ENCODE measurements at places on chromosomes 2 and 18.

DNA sequence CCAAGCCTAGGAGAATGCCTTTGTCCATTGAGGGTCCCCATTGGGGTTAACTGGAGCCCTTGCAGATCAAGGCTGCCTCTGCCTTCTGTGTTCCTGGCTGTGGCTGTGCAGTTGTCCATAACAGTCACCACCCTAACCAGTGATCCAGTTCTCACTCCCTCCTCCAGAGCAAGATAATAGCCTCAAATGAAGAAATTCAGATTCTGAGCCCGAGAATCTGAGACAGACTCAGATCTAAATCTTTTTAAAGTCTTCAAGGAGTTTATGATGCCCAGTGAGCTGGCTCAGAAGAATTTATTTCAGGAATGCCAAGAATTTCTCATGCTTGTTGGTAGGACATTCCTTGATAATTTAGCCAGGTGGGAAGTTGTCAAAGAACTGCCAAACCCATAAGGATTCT lies 44.3 kb upstream of the RAB6C start:
- no peak for DNase-seq

DNA sequence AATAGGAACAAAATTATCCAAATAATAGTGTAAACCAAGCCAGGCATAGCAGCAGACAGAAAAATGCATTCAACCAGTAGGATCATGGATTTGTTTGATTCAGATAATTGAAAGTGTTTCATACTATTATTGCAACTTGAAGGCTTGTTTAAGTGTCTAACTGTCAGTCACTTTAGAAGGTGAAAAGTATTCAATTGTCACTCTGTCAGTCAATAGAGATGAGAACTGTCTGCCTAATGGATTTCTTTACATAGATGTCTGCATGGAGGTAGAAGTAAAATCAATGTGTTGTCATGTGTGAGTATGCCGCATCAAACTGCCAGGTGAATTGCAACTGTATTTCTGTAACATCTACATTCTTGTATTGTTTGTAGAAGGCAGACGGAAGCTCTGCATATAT lies 65.0 kb downstream of the ZNF407 start:
- no peak for DNase-seq

DNA sequence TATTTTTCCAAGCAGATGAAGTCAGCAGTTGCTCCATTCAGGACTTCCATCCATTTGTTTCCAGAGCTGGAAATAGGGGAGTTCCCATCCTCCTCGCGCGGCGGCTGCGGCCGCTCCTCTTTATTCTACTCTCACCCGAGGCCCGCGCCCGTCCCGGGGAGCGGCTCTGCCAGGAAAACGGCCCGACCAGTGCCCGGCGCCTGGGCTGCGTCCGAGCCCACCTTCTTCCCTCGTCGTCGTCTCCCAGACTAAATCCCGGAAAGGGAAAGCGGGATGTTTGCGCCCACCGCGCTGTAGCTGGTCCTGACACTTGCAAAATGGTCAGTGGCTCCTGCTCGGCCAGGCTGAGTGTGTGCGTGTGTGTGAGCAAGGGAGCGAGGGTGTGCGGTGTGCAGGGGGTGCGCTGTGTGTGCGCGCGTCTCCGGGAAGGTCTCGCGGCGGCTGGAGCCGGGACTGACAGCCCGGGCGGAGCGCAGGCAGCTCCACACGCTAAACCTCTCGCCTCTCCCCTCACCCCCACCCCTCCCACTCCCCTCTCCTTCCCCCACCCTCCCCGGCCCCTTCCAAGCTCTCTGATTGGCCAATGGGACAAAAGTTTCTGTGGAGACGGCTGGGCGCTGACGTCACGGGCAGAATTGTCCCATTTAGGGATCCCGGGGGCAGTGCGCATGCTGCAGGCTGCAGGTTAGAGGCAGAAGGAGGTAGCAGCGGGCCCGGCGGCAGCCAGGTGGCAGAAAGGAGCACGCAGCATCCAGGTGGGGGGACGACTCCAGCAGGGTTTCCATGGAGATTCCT lies at the start of gene NOL4:
NOL4 (minus strand) TSS at position 491 of the 795 bp plus-strand sequence. CDS start 1,660 bp downstream, outside the sequence.
- no peak for DNase-seq

- no peak for DNase-seq
These were observed 545.5 kb downstream of the CBLN2 start for GRCh38 chr18:71998547-71999097.

DNA sequence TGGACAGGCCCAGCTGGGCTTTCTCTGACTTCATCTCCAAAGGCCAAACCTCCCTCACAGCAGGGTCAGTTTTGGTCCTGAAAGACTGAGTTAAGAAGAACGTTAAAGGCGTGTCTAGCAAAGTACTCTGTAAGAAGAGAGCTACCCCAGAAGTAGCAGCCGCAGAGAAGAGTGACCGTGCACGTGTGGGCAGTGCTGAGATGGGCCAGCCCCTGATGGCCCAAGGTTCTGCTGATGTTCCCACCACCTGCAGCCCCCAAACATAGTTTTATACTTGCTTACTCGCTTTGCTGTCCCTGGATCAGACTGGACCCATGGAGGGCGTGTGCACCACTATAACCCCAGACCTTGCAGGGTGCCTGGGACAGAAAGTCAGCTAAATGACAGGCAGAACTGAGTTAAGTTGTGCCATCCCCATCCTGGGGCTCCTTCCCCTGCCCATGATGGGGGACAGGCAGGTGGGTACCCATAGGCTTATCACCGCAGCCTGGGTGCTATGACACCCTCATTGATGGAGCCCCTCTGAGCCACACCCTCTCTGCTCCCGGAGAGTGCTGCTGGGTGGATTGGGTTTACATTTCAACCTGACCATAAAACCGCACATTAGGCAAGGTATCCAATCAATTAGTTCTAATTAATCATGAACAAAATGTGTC lies 367.3 kb upstream of the HS6ST1 start:
- DNase-seq: no peak

All from stimulated activated CD8-positive, alpha-beta memory T cell treated with anti-CD3 and anti-CD28 coated beads, Interleukin-4, amount 100 ng/mL, for 1 hour (primary cell).